ENCODE measurements at places on chromosomes 1 and 21.
A peak's percentile ranks its signal among the peaks of the same experiment; 100 is the strongest.

- no peaks in the 10 kb centered on the region for H3K36me3 ChIP-seq
- H3K4me3 ChIP-seq: no peak overlapping the region
- no peak overlapping the region for H3K27ac ChIP-seq
- no peak for DNase-seq
- no peaks in the 10 kb centered on the region for H3K4me1 ChIP-seq
These were observed 433.9 kb upstream of the DAB1 start for GRCh38 chr1:57857809-57858208.

GRCh38 chr1:244362476-244362875, 89.2 kb downstream of the ADSS2 start:
- no peaks in the 10 kb centered on the region for H3K4me1 ChIP-seq
- H3K27ac ChIP-seq: peak overlapping the region; percentile 74
- no peaks in the 10 kb centered on the region for H3K36me3 ChIP-seq
- no peaks in the 10 kb centered on the region for H3K27me3 ChIP-seq
- DNase-seq: no peak
- no peak overlapping the region for H3K4me3 ChIP-seq

GRCh38 chr1:113433184-113433583, 42.9 kb downstream of the MAGI3 start:
- no peak overlapping the region for H3K4me3 ChIP-seq
- H3K27ac ChIP-seq: no peak overlapping the region
- no peaks in the 10 kb centered on the region for H3K36me3 ChIP-seq
- no peak for DNase-seq

- H3K4me1 ChIP-seq: peaks cover 5% of the 10 kb centered on the region
- no peaks in the 10 kb centered on the region for H3K36me3 ChIP-seq
- no peaks in the 10 kb centered on the region for H3K27me3 ChIP-seq
- DNase-seq: no peak
- peak overlapping the region; percentile 22 for H3K27ac ChIP-seq
These were observed 1.9 kb downstream of the SH2D2A start for GRCh38 chr1:156814571-156815260.

DNA sequence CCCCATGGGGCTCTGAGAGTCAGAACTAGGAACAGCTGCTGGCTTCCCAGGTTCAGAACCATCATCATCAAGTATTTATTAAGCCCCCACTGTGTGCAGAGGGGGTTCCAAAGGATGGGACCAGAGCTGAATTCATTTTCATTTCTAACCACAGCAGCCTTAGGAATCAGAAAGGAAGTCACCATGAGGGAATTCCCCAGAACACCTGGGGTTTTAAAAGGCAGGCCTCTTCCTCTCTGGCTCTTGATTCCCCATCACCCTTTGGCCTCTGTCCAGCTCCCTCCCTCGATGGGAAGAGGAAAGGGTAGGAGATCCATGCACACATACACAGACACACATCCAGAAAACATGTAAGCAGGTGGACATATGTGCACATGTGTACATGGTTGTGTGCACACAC, 1.3 kb upstream of the KCNN3 start:
- DNase-seq: no peak
- H3K4me1 ChIP-seq: no peaks in the 10 kb centered on the region
- H3K27me3 ChIP-seq: no peaks in the 10 kb centered on the region
- no peak overlapping the region for H3K27ac ChIP-seq
- H3K4me3 ChIP-seq: no peak overlapping the region

Measured in prostate gland (tissue), 2 donors.